ENCODE measurements at places on chromosomes 11 and 22.

GRCh38 chr22:35410663-35411034 is 10.7 kb downstream of the MCM5 start:
- DNase-seq = no peak

- DNase-seq = peak; percentile 67
These were observed at the start of gene CDHR5 for GRCh38 chr11:624705-625635. Gene CDHR5 (minus strand): TSS chr11:624955. CDS start chr11:624902, 53 bp downstream.

GRCh38 chr22:40123387-40123786 is 54.3 kb upstream of the TNRC6B start:
- DNase-seq = no peak

DNA sequence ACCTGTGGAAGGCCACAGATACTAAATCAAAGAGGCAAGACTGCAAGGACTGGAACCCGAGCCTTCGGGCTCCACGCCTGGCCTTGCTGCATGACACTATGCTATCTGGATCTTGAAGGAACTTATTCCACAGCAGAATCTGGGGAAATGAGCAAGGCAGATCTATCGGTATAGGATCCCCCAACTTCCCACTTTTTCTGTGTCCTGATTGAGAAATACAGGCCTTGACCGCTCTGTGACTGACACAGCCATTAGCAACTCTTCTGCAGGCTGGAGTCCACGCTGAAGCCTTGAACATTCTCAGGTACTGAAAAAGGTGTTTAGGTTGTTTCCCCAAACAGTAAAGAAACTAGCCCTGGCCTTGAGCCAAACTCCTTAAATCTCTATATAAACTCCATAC is 241.2 kb upstream of the NARS2 start:
- DNase-seq = no peak

DNA sequence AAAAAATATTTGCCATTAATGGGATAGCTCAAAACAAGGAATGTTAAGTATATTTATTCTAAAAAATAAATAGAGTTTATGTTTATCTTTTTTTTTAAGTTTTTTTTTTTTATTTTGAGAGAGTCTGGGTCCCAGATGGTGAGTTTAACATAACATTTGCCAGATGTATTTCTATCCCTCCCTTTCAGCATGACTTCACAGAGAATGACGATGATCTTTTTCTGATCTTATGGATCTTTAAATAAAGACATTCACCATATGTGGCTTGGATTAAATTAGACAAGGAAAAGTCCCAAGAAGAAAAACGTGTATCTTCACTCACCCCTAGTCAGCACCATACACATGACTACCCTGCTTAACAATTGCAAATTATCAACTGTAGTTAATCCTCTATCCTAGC is 839.8 kb upstream of the CNTN5 start:
- no peak for DNase-seq
